NCI-H1092 treated with DMSO at 0.1 percent for 48 hours (cell line): ENCODE measurements at places on chromosomes 5 and 9.

- no peak for DNase-seq
Measured at GRCh38 chr5:88658886-88659285, 224.1 kb downstream of the MEF2C start.

- DNase-seq = no peak
Measured at GRCh38 chr5:123364441-123365155, 58.6 kb downstream of the CEP120 start.

GRCh38 chr9:33244137-33244784, 4.3 kb downstream of the SPINK4 start:
- DNase-seq = no peak

DNA sequence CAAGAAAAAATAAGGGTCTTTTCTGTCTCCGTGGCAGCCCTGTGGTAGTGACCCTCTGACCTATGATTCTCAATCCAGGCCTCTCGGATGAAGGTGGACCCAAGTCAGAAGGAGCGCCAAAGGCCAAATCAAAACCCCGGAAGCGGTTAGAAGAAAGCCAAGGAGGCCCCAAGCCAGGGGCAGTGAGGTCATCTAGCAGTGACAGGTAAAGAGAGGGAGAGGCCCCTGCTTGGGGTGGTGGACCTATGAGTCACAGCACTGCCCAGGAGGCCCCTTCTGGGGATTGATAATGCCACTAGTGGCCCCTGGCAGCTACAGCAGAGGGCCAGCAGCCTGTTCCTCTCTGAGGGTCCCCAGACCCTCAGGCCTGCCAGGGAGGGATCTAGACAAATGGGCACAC, 6.4 kb upstream of the SLC2A8 start:
- DNase-seq = no peak

DNA sequence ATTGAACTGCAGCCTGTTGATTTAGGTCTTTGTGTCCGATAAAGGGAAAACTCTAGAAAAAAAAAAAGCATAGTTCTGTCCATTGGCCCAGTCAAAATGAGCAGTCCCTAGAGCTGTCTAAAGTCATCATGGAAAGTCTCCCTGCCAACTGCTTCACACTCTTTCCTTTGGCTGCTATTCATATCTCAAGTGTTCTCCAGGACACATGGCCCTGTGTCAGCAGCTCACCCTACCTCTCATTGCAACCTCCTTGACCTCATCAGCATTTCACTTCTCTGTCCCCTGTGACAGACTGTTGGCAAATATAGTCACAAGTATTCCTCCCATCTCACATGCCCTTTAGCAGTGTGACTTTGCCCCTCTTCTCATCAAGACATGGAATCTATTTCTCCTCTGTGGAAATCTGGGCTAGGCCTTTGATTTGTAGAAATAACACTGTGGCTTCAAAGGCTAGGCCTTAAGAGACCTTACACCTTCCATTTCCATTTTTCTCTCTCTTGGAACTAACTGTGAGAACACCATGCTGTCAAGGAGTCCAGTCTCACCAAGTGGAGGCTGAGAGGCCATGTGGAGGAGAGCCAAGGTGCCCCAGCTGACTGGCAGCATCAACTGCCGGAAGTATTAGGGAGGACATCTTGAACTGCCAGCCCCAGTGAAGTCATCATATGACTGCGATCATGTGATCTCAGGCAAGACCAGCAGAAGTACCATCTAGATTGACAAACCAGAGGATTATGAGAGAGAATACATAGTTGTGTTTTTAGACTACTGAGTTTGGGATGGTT, 149.4 kb upstream of the TARS1 start:
- no peak for DNase-seq

GRCh38 chr9:86079421-86079831, 19.9 kb downstream of the GOLM1 start:
- no peak for DNase-seq

DNA sequence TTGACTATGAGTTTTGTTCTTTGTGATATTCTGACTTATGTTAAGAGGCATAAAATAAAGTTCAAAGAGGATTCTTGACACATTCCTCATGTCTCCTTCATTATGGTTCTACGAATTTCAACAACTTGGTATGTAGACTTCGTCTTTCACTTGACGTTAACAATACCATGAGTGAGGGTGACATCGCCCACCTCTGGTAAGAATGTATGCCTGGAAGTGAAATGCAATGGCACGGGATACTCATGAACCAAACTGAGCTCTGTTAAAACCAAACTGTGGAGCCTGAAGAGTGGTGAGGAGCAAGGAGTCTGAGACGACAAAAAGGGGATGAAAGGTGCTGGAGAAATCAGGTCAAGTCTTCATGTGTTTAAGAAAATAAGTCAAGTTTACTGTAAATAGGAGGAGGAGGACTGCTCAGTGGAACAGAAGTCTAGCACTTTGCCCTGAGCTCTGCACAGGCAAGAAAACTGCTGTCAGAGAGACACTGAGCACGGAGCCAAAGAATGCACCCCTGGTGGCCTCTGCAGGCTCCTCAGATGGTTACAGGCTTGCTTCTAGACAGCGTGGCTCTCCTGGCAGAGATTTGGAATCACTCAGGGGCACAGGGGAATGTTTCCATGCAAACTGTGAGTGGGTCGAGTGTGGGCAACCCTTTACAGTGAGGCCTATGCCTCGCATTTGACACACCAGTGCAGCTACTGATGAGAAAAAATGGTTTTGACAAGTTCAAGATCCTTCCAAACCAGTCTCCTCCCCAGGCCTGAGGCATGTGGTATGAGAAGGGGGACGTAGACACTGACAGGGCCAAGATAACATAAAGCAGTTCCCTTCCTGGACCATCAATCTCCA, 470.1 kb downstream of the IRX1 start:
- no peak for DNase-seq

DNA sequence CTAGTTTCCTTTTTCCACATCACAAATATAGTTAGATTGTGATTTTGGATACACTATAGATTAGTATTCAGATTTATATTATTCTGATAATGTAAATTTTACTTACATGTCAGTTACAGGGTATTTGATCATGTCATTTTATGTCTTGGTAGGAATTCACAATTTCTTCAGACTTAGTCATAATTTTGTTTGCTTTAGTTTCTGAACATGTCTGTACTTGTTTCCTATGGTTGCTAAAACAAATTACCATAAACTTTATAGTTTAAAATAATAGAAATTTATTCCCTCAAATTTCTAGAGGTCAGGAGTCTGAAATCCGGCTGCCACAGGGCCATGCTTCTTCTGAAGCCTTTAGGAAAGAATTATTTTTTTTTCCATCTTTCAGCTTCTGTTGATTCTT, 1817.2 kb upstream of the CDH9 start:
- DNase-seq = no peak

GRCh38 chr5:108046955-108047670, 334.8 kb downstream of the FBXL17 start:
- DNase-seq = no peak

DNA sequence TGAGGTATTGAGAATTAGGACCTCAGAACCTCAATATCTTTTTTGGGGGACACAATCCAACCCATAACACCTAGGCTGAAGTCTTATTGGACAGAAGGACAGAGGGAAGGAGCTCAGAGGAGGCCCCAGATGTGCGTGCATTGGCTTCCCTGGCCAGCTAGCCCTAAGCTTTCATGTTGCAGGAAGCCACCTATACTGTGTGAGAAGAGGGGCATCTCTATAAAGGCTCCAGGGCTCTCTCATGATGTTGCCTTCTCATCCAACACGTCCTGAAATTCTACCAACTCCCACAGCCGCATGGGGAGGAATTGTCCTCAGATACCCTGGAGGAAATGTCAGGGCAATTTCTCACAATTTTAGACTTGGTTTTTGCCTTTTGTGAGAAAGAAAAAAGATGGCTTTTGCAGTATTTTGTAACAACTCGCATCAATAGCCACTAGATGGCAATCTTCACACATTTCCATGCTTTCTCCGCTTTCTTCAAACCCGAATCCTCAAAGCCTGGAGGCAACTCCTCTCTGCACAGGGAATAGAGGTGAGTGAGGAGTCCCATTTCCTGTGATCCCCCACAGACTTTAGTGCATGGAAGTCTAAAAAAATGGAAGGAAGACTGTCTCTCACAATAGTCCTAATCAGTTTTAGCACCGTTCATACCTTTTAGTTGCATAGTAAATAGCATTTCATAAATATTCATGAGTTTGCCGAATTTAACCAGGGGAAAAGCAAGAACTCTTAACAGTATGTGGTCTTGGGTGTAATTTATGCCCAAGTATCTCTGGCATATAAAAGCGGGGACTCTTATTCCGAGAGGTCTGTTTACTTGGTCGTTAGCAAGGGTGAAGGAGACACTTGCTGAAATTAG, 7.4 kb upstream of the PPP3R2 start:
- DNase-seq = peak; percentile 71

GRCh38 chr9:91655215-91655614, 231.6 kb upstream of the NFIL3 start:
- DNase-seq = no peak

DNA sequence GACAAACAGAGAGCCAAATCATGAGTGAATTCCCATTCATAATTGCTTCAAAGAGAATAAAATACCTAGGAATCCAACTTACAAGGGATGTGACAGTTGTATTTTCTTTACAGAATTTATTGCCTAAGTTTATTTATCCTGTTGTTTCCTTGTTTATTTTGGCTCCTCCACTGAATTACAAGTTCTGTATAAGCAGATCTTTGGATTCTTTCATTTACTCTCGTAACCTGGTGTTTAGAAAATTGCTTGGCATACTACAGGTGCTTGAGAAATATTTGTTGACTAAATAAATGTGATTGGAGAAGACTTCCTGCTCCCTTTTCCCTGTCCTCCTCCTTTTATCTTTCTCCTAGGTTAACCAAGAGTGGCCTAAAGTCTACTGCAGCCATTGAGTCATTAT, 455.6 kb downstream of the TMEM38B start:
- DNase-seq = no peak

DNA sequence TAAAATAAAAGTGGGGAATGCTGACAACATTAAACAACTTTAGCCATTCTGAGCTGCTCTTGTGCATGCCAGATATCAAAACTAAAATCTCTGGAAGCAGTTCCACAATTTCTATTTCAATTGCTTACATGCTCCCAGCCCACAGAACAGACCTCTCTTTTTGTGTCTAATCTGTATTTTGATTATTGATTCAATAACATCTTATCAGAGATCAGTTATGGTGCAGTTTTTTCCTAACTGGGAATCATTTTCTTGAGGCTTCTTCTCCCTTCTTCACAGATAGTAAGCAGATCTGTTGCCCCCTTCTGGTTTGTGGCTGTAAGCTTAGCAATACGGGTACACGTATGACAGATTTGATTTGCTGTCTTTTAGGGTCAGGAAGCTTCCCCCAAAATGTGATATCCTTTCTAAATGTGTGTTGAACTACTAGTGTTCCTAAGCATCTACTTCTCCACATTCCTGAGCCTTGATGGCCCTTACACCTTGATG, 39.4 kb downstream of the MRPS27 start:
- no peak for DNase-seq

GRCh38 chr5:149586708-149587318, 5.5 kb downstream of the ARHGEF37 start:
- DNase-seq = no peak

DNA sequence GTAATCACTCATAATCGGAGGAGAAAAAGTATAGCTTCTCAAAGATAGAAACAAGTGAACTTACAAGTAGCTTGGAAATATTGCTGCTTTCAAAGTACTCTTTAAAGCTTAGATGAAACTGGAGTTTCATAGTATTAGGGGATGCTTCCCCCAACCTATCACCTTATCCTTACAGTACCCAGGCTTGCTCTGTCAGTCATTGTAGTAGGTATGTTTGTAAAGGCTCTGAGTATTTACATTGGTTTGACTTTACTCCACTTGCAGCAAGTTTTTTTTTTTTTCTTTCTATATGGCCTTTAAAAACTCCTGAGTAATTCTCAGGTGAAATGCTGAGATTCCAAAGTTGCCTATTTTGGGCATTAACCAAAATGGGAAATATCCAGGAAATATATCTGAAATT, 84.8 kb downstream of the CD180 start:
- no peak for DNase-seq

DNA sequence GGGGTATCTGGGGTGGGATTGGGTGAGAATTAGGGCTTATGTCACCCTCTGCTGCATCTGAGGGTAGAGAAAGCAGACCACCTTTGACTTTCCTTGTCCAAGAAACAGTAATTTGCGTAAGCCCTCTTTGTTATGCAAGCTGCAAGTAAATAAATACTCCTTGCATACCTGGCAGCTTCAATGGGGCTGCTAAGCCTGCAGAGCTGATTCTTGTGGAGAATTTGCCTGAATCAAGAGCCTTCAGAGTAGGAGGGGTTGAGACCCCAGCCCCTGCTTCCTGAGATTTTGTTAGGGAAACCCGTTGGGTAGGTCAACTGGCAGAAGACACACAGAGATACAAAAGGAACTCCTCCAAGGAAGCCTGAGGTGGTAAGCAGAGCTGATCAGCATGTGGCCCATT, 515.1 kb downstream of the DMAC1 start:
- DNase-seq = no peak

- peak; percentile 51 for DNase-seq
Measured at GRCh38 chr5:148733601-148734438, 79.5 kb upstream of the HTR4 start.

GRCh38 chr5:136732751-136733150, 367.4 kb upstream of the TRPC7 start:
- DNase-seq = no peak

DNA sequence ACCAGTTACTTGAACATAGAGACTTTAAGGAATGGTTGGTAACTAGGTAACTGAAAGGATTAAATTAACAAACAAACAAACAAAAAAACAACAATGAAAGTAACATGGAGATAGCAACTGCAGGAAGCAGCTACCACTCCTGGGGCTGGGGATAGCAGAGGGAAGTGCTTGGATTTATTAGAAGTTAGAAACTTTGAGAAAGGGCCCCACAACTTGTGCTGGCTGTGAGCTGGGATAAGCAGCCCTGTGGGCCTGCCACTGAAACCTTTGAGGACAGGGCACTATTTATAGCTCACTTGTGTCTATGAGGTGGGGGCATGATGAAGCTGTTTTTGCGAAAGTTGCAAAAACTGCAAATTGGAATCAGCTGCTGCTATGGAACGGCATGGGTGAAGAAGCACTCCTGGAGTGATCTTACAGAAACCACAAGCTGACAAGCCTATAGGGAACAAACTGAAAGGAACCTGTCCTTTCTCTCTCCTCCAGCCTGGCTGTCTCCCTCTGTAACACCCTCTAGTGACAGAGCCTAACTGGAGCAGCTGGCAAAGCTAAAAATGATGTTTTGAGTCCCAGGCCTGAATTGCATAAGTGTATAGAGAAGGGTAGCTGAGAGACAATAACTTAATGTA, 91.4 kb upstream of the RANBP6 start:
- DNase-seq = no peak

GRCh38 chr9:38423973-38424843, at the start of gene IGFBPL1:
IGFBPL1 (minus strand) TSS chr9:38424454; CDS start chr9:38424424, 30 bp downstream.
- DNase-seq = peak; percentile 88

DNA sequence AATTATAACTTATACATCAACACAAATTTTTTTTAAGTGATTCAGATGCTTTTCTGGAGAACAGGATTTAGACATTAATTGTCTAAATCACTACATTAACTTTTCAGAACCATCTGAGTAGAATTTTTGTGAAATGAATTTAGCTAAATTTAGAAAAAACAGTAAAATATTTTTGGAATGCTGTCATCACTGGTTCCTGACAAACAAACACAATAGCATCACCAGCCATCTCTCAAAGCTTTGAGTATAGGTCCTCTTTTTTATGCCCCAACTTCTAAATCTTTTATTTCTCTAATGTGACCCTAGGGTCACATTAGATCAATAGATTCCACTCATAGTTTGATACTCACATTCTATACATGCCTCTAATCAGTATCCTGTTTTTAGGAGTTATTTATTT, 104.6 kb downstream of the PRR16 start:
- no peak for DNase-seq

- no peak for DNase-seq
Measured at GRCh38 chr5:157603333-157604190, 28.0 kb upstream of the ADAM19 start.
